OCI-LY7 (cell line): ENCODE measurements at places on chromosomes 3 and 15. TPM values are rescaled to one million over a fixed set of nuclear protein-coding genes. Genes with fewer than 3 reads are reported as not detected.

CHRM5 gene
- not detected in 2 replicates for total RNA-seq

MST1R gene
- 0.17 and 0.38 TPM in 2 replicates for total RNA-seq

- no peak for DNase-seq
Measured at GRCh38 chr3:158983216-158984099, 181.6 kb downstream of the MFSD1 start.

GRCh38 chr15:90063770-90064247, 38.5 kb downstream of the IDH2 start:
- DNase-seq, result no peak

GRCh38 chr15:51202783-51203182, 108.1 kb upstream of the TNFAIP8L3 start:
- DNase-seq, result no peak
